Sciatic nerve (tissue), 2 donors: ENCODE measurements at places on chromosomes 13 and 19. TPM values are rescaled to one million over a fixed set of nuclear protein-coding genes. Genes with fewer than 3 reads are reported as not detected.

DNA sequence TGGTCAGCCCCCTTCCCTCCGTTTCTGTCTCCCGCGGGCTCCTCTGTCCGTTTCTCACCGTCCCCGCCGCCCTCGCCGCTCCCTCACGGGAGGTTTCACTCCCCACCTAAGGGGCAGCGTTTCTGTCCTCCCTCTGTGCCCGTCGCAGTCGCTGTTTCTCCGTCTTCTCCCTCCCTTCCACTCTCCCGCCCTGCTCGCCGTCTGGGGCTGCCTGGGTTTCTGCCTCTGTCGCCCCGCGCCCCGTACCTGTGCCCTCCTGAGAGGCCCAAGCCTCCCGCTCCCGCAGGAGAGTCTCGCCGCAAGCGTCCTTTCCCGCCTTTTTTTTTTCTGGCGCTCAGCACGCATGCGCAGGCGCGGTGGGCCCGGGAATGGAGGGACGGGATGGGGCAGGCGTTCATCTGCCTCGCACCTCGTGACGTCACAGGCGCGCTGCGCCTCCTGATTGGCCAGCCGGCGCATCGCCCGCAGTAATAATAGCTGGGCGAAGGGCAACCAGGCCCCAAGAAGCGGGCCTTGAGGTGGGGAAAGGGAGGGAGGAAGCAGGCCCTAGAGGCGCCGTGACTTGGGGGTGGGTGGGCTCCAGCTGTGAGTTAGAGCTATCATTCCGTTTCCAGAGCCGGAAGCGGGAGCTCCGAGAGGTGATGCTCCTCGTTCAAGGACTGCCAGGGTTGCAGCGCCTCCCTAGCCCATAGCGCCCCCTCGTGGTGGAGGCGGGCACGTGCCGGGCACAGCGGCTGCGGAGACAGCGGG, 15.4 kb downstream of the SSC5D start:
- peak; percentile 97 for DNase-seq

DNA sequence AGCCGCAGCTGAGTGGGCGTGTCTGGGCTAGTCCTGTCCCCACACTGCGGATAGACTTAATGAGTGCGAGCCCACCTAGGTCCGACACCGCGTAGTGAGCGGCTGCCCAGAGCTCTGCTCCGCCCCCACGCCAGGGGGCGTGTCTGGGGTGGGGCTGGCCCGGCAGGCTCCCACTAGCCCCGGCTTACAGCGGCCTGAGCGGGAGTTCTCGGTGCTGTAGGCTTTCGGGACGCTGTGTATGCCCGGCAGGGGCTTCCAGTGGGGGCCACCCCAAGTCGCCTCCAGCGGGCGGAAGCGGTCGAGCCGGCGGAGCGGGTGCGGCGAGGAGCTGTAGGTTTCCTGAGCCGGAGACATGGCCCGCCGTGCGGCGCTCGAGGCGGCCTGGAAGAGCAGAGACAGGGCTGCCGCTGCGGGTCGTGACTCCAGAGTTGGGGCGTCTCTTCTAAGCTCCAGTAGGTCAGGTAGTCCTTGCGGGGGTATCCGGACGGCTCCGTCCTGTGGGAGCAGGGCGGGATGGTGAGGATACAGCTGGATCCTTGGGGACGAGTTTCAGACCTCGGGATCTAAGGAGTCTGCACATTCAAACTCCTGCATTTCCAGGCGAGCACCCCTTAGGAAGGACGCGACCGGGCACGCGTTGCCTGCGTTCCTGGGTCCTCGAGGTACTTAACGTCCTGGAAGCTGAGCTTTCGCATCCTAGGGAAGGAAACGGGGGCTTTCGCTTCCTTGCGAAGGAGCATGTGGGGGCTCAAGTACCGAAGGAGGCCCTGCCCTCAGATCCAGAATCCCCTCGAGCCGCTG, 1.2 kb downstream of the CGB7 start:
- DNase-seq: peak; percentile 76

GRCh38 chr13:37701972-37702371, 103.4 kb upstream of the POSTN start:
- no peak for DNase-seq

GRCh38 chr19:11044431-11044830, 44.8 kb upstream of the LDLR start:
- DNase-seq: no peak

DNA sequence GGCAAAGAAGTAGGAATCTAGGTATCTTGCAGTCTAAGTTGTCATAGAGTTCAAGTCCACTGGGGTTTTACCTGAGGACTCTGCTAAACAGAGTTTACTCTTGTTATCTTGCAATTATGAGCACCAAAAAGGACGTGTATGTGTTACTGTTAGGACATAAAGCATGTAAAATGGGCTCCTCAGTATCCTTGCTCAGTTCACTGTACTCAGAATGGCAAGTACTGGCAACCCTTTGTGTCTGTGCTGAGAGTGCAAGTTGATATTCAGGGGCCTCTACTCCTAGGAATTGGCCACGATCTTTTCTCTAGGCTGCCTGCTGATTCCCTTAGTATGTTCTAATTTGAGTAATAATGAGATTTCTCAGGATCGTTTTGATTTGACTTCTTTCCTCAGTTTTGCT, 13.3 kb downstream of the TDRD3 start:
- DNase-seq: no peak

- peak; percentile 87 for DNase-seq
These were observed 564 bp downstream of the SPART start for GRCh38 chr13:36345438-36346221.

VSTM1 gene
- total RNA-seq: 0.76 TPM

DNA sequence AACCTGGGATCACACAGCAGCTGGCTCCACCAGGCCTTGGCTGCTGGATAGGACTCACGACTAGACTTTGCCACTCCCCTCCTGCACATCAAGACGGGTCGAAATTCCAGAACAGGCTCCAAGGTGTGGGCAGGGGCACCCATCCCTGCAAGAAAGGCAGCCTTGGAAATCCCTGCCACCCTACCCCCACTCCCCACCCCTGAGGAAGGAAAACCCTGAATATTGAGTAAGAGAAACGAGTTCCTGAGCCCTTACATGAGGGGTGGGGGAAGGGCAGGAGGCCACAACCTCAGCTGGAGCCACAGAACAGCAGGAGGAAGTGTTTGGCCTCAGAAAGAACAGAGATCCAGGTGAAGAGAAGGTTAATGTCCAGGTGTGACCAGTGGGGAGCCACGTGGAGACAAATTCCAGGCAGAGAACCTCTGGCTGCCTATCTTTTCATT, 20.1 kb downstream of the DEDD2 start:
- no peak for DNase-seq

DNA sequence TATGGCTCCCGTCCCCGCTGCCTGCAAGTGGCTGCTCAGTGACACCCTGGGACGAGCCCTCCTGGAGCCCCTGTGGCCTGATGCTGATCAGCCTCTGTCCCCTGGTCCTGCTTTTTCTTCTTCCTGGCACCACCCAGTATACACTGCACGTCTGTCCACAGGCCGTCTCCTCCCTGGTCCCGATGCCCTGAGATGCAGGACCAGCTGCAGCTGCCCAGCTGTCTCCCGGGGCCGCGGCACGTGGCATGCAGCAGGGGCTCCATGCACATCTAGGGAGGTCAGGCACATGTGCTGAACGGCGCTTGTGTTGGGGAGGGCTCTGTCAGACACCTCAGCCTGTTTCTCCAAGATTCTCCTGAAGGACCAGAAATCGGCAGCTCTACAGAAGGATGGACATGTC, 30.2 kb downstream of the ZFR2 start:
- DNase-seq: no peak

DNA sequence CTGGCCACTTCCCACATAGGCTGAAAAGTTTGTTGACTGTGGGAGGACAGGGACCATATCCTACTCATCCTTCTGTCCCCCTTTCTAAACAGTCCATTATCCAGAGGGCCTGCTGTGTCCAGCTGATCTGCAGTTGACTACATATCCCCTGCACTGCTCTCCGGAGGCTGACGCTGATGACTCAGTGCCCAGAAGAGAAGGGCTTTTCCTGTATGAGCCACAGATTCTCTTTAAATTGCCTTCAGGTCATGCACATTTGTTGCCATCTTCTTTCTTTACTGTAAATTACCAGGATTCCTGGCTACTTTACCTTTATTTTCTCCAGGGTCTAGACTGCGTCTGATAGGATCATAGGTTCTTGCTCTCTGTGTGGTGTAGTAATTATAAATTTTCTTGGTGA, 125.2 kb downstream of the LACC1 start:
- no peak for DNase-seq

DNA sequence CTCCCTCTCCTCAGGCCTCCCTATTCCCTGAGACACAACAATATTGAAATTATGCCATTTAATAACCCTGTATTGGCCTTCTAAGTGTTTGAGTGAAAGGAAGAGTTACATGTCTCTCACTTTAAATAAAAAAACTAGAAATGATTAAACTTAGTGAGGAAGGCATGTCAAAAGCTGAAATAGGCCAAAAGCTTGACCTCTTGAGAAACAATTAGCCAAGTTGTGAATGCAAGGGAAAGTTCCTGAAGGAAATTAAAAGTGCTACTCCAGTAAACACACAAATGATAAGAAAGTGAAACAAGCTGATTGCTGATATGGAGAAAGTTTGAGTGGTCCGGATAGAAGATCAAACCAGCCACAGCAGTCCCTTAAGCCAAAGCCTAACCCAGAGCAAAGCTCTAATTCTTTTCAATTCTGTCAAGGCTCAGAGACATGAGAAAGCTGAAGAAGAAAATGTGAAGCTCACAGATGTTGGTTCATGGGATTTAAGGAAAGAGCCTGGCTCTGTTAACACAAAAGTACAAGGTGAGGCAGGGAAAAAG, 127.6 kb downstream of the TNFRSF19 start:
- no peak for DNase-seq

DNA sequence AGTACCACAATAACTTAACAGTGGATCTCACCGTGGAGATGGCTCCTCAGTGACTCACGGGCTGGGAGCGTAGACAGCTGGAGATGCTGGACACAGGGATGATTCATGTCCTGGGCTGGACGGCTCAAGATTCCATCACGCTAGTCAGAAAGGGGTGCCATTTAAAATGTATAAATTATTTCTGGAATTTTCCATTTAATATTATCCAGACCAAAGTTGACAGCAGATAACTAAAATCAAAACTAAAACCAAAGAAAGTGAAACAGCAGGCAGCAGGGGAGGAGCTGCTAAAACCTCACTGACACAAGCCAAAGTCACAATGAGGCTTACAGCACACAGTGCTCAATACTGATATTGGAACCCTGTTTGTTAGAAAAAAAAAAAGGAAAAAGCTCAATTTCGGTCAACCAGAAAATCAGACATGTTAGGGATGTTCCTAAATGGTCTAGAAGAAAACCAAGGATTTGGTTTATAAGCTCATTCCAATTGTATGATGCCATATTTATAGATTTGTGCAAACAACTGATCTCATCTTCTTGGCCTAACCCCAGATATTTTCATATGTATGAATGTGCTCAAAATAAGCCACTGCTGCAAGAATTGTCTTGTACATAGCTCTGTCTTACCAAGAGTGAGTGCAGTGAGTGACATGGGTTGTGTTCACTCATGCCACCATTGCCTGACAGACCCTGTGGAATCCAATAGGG, 111.8 kb downstream of the SACS start:
- DNase-seq: no peak

ITM2B gene
- 704 TPM for total RNA-seq

DNA sequence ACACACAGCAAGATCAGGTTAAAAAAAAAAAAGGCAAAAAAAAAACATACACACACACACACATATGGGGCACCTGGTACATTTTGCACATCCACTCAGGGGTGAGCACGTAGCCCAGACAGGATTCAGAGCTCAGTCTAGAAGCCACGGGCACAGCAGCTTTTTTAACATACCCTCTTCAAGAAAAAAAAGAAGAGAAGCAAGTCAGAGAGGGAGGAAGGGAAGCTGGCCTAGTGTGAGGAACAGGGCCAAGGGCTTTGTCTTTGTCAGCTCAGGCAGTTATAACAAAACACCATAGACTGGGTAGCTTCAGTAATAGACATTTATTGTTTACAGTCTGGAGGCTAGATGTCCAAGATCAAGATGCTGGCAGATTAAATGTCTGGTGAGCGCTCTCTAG, 2.3 kb upstream of the TPM4 start:
- DNase-seq: peak; percentile 50

DNA sequence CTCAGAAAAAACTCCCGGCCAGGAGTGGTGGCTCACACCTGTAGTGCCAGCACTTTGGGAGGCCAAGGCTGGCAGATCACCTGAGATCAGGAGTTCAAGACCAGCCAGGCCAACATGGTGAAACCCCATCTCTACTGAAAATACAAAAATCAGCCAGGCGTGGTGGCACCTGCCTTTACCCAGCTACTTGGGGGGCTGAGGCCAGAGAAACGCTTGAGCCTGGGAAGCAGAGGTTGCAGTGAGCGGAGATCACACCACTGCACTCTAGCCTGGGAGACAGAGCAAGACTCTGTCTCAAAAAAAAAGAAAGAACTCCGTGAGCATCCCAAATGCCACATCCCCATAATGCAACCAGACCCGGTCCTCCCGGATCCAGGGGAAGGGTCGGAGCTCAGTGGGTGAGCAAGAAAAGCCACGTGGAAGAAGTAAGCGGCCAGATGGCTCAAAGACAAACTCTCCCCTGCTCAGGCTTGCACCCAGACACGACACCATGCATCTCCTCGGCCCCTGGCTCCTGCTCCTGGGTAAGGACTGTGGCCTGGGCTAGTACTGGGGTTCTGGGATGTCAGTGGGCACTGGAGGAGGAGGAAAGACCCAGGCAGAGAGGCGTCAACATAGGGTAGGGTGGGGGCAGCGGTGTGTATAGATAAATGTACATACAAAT, 2.7 kb downstream of the CD22 start:
- no peak for DNase-seq

DNA sequence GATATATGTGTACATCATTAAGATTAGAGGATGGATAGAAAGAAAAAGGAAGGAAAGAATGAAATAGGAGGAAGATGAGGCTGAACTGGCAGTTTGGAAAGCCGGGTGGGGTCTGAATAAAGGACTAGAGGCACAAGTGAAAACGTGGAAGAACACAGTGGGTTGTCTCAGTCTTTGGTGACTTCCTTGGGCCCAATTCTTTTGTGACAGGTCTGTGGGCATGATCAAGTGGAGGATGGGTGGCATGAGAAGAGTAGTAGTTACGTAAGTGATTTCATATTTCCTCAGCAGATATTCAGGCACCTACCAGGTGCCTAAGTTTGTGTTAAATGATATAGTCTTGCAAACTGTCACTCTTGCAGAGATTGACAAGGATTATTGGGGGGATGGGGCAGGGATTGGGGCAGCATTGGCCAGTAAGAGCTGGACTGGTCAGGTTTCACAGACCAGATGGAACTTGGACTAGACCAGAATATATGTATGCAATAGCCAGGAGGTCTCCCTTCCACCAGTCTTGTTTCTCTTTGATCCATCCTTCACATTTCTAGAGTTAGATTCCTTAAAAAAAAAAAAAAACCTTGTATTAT, 2.7 kb downstream of the TPP2 start:
- no peak for DNase-seq

- DNase-seq: no peak
These were observed 59.0 kb upstream of the UQCRFS1 start for GRCh38 chr19:29271911-29272310.

- DNase-seq: no peak
These were observed 20.8 kb downstream of the RASA3 start for GRCh38 chr13:114111577-114111976.
